ENCODE measurements at places on chromosomes 2 and 18. TPM values are rescaled to one million over a fixed set of nuclear protein-coding genes. Genes with fewer than 3 reads are reported as not detected.

The ANKRD30BL gene
- not detected for total RNA-seq

The SPIRE1 gene
- 17.8 TPM for total RNA-seq

The CASP10 gene
- total RNA-seq: 18.9 TPM

The CHRND gene
- not detected for total RNA-seq

The ROCK1 gene
- 50.2 TPM for total RNA-seq

The PAX8 gene
- total RNA-seq: 3.5 TPM

The SPC25 gene
- total RNA-seq: 0.49 TPM

The CPO gene
- 0.23 TPM for total RNA-seq

The ALS2 gene
- 23.8 TPM for total RNA-seq

The UGT1A4 gene
- 5.2 TPM for total RNA-seq

The PASK gene
- 16.9 TPM for total RNA-seq

The RNU2-63P gene
- not detected for total RNA-seq

The TRAF3IP1 gene
- total RNA-seq: 25.6 TPM

The ITGB6 gene
- total RNA-seq: 48.8 TPM

The ALPP gene
- not detected for total RNA-seq

The ITPRIPL1 gene
- total RNA-seq: 1.5 TPM

The SRD5A2 gene
- total RNA-seq: 0.09 TPM

The LRP2 gene
- 13.6 TPM for total RNA-seq

The SNX17 gene
- 105 TPM for total RNA-seq

The NT5DC4 gene
- 0.12 TPM for total RNA-seq

The FBXO36 gene
- 2.3 TPM for total RNA-seq

The MAP3K19 gene
- total RNA-seq: not detected

The LGALSL gene
- 19.9 TPM for total RNA-seq

The EHBP1 gene
- 101 TPM for total RNA-seq

The ACVR2A gene
- total RNA-seq: 28.8 TPM

The ATG4B gene
- 130 TPM for total RNA-seq

The MERTK gene
- 20.4 TPM for total RNA-seq

The AQP12B gene
- not detected for total RNA-seq

The ERMN gene
- total RNA-seq: not detected

The FIGN gene
- 5.9 TPM for total RNA-seq

The IL1F10 gene
- total RNA-seq: not detected

The DDX18 gene
- total RNA-seq: 41.1 TPM

The GPBAR1 gene
- total RNA-seq: 49.3 TPM

The PARD3B gene
- 28.0 TPM for total RNA-seq

The RASGRP3 gene
- 7.4 TPM for total RNA-seq

The RALB gene
- total RNA-seq: 48.1 TPM

The HOXD12 gene
- total RNA-seq: not detected

The COL4A3 gene
- 16.0 TPM for total RNA-seq

The CCDC141 gene
- 90.3 TPM for total RNA-seq

The ALPI gene
- total RNA-seq: 1.0 TPM

The EPC2 gene
- 30.8 TPM for total RNA-seq

The POTEC gene
- total RNA-seq: not detected

The RFX8 gene
- total RNA-seq: 0.29 TPM

The DUSP2 gene
- total RNA-seq: 11.3 TPM

The ZAP70 gene
- 12.6 TPM for total RNA-seq

Measured in mucosa of gallbladder (tissue), 1 donor.